ENCODE measurements at places on chromosomes 6 and 20.
A peak's percentile ranks its signal among the peaks of the same experiment; 100 is the strongest.

DNA sequence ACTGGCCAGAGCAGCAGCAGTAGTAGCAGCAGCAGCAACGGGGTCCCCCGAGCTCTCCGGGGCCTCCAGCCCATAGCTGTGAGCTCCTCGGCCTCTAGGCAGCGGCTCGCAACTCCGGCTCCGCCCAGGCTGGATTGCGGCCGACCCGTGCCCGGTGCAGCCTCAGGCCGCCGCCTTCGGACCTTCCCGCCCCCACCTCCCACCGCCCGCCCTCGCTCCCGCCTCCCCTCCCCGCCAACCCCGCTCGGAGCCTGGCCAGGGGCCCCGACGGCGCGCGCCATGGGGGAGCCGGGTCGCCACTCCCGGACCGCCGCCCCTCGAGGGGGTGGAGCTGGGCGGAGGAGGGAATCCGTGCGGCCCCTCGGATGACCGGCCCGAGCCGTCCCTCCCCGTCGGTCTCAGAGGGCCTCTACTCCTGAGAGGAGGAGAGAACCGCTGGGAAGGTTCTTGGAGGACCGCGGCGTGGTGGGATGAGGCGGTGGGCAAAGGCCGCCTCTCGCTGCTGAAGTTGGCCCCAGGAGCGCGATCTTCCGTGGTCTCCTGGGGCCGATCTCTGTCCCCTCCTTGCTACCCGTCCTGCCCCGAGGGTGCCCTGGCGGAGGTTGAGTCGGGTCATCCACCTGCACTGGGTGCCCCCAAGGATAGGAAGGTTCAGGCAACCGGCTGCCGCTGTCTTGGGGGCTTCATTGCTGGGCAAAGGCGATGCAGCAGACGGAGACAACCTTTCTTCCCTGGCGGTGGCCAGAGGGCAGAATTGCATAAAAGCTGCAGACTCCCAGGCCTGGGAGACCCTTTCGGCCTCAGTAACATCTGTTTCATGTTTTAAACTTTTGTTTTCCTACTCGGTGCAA, at the start of gene ADAM33:
Gene ADAM33 (minus strand): TSS at position 80 of the 851 bp plus-strand sequence. CDS start 6 bp downstream, at position 74.
- H3K36me3 ChIP-seq = no peaks in the 10 kb centered on the region
- DNase-seq = no peak
- H3K4me3 ChIP-seq = no peak within 1 kb of the TSS
- no peaks in the 10 kb centered on the region for H3K4me1 ChIP-seq
- H3K27me3 ChIP-seq = peaks cover 19% of the 10 kb centered on the region

- peaks cover 26% of the 10 kb centered on the region for H3K4me1 ChIP-seq
- peak overlapping the region; percentile 69 for H3K27ac ChIP-seq
- H3K27me3 ChIP-seq = no peaks in the 10 kb centered on the region
- H3K36me3 ChIP-seq = no peaks in the 10 kb centered on the region
- peak overlapping the region; percentile 76 for H3K4me3 ChIP-seq
Observed at GRCh38 chr20:37344506-37345338, 1.2 kb upstream of the SRC start.

DNA sequence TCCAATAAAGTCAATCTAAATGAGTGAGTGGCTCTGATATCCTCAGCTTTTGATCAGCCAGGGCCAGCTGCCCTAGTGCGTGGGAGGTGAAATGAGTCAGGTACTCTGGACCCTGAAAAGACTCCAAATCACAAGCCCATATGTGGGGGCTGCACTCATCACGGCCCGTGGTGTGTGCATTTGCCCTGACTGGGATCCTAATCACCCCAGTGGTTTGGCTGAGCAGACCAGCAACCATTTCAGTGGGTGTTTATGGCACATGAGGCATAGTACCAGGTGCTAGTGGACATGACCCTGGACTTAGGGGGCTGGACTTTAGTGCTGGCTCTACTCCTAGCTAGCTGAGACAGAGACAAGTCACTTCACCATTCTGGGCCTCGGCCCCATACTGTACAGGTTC, 39.4 kb downstream of the SCML4 start:
- peaks cover 58% of the 10 kb centered on the region for H3K27me3 ChIP-seq
- H3K4me3 ChIP-seq = no peak overlapping the region
- H3K4me1 ChIP-seq = no peaks in the 10 kb centered on the region
- no peaks in the 10 kb centered on the region for H3K36me3 ChIP-seq
- no peak overlapping the region for H3K27ac ChIP-seq

GRCh38 chr6:135994857-135995544, 143.5 kb downstream of the PDE7B start:
- no peaks in the 10 kb centered on the region for H3K27me3 ChIP-seq
- no peak for DNase-seq
- H3K27ac ChIP-seq = no peak overlapping the region
- H3K4me3 ChIP-seq = no peak overlapping the region

DNA sequence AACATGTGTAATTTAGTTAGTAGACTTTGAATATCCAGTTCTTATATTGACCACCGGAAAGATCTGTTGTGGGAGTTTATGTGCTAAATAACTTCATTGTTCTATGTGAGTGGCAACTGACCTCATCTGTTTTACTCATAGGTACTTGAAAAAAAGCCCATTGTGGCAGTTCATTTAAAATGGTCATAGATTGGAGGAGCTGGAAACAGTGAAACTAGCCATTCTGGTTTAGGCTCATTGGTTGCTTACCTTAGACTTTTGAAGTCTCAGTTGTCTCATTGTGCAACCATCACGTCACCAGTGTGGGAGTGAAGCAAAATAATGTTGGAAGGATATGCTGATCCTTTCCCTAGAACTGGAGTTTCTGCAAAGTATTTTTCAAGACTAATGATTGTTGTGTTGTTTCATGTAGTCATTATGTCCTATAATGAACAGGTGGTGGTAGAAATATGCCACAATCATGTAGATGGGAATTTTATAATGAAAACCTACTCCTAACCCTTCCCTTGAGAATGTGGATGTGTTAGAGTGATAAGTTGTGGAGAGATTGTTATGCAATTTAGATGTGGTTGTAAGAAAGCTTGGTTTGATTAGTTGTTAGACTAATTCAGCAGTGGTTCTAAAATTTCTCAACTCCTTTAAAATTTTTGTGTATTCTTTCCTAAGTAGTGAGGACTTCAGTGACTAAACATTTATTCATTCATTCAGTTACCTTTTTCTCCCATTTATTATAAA, 18.3 kb downstream of the DSP start:
- no peak for DNase-seq
- H3K4me1 ChIP-seq = no peaks in the 10 kb centered on the region
- H3K27me3 ChIP-seq = no peaks in the 10 kb centered on the region
- no peak overlapping the region for H3K4me3 ChIP-seq
- no peaks in the 10 kb centered on the region for H3K36me3 ChIP-seq

DNA sequence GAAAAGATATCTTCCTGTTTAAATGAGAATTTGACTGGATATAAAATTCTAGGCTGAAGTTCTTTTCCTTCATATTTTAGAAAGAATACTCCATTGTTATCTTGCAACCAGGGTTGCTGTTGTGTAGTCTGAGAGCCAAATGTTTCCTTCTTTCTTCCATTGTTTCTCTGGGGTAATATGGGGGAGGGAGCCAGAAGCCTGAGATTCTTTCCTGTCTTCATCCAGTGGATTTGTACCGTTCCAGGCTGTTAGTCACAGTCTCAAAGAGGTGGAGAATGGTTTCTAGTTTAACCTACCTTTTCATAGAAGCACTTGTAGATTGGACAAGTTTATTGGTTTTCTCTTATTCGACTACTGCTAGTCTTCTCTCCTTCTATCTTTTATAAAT, 6.1 kb upstream of the ULBP3 start:
- peaks cover 27% of the 10 kb centered on the region for H3K4me1 ChIP-seq
- H3K4me3 ChIP-seq = no peak overlapping the region
- H3K27me3 ChIP-seq = no peaks in the 10 kb centered on the region

DNA sequence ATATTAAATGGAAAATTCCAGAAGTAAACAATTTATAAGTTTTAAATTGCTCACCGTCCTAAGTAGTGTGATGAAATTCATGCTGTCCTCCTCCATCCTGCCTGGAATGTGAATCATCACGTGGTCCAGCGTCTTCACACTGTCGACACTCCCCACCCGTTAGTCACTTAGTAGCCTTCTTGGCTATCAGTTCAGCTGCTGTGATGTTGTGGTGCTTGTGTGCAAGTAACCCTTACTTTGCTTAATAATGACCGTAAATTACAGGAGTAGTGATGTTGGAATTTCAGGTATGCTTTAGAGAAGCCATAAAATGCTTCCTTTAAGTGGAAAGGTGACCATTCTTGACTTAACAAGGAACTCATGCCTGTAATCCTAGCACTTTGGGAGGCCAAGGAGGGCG, 25.2 kb downstream of the RIOK1 start:
- no peak overlapping the region for H3K27ac ChIP-seq
- peaks cover 10% of the 10 kb centered on the region for H3K36me3 ChIP-seq
- H3K4me1 ChIP-seq = no peaks in the 10 kb centered on the region
- DNase-seq = peak; percentile 37
- no peaks in the 10 kb centered on the region for H3K27me3 ChIP-seq

GRCh38 chr6:139448998-139449610, 74.7 kb upstream of the CITED2 start:
- no peak overlapping the region for H3K4me3 ChIP-seq
- no peaks in the 10 kb centered on the region for H3K36me3 ChIP-seq
- H3K27ac ChIP-seq = no peak overlapping the region
- H3K27me3 ChIP-seq = no peaks in the 10 kb centered on the region
- no peak for DNase-seq

- H3K27me3 ChIP-seq = no peaks in the 10 kb centered on the region
- peaks cover 26% of the 10 kb centered on the region for H3K4me1 ChIP-seq
- H3K4me3 ChIP-seq = no peak overlapping the region
- no peaks in the 10 kb centered on the region for H3K36me3 ChIP-seq
- no peak overlapping the region for H3K27ac ChIP-seq
Observed at GRCh38 chr6:142942805-142943227, 2.2 kb downstream of the HIVEP2 start.

DNA sequence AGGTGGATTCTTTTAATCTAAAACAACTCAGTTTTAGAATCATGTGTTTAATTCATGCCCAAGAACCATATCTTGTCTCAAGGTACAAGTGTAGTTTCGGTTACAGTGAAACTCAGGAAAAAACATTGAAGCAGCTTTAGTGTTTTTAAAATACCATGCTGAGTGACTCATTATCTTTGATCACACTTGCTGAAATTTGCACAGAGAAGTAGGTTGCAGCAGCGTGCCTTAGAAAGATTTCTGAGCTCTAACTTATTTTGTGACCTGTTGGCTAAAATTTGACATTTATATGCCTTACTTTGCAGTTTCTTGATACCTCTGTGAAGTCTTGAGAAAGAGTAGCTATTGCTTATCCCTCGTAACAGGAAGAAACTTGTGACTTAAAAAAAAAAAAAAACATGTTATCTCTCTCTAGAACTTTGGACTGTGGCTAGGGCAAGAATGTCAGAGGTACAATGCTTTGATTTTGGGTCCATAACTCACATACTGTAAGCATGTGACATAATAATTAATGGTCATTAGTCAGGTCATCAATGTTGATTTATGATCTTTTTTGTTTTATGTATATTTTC, 34.5 kb upstream of the FUCA2 start:
- no peak overlapping the region for H3K27ac ChIP-seq
- DNase-seq = no peak
- no peaks in the 10 kb centered on the region for H3K4me1 ChIP-seq
- no peaks in the 10 kb centered on the region for H3K27me3 ChIP-seq
- H3K36me3 ChIP-seq = no peaks in the 10 kb centered on the region

- no peaks in the 10 kb centered on the region for H3K36me3 ChIP-seq
- H3K27me3 ChIP-seq = no peaks in the 10 kb centered on the region
- H3K4me1 ChIP-seq = peaks cover 46% of the 10 kb centered on the region
- H3K4me3 ChIP-seq = no peak overlapping the region
- H3K27ac ChIP-seq = no peak overlapping the region
Observed at GRCh38 chr6:37551446-37551845, 51.8 kb upstream of the CCDC167 start.

DNA sequence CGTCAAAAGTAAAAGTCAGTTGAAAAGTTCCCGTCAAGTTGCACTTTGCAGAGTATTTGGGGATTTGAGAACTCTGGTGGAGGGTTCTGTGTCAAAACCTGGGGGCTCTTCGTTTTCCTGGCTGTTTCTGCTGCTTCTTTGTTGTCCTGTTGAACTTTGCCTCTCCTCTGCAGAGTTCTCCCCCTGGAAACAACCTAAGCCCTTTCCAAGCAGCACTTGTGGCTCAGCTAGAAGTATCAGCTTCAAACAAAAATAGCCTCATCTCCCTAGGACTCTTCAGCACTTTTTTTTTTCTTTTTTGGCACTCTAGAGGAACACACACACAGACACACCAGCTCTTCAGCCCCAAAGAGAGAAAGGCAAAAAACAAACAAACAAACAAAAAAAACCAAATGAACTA, at the start of gene TRDN:
Gene TRDN (minus strand): TSS at position 169 of the 400 bp plus-strand sequence. CDS start 175 bp downstream, outside the sequence.
- no peak for DNase-seq
- H3K36me3 ChIP-seq = no peaks in the 10 kb centered on the region
- H3K27me3 ChIP-seq = no peaks in the 10 kb centered on the region
- H3K27ac ChIP-seq = no peak within 1 kb of the TSS
- no peaks in the 10 kb centered on the region for H3K4me1 ChIP-seq

GRCh38 chr6:151385177-151385576, 6.2 kb downstream of the ZBTB2 start:
- H3K4me3 ChIP-seq = no peak overlapping the region
- no peaks in the 10 kb centered on the region for H3K27me3 ChIP-seq
- H3K27ac ChIP-seq = no peak overlapping the region
- H3K36me3 ChIP-seq = peaks cover 4% of the 10 kb centered on the region
- H3K4me1 ChIP-seq = peaks cover 19% of the 10 kb centered on the region
- DNase-seq = no peak

GRCh38 chr6:13422681-13423221, 64.6 kb downstream of the GFOD1 start:
- H3K27me3 ChIP-seq = no peaks in the 10 kb centered on the region
- no peaks in the 10 kb centered on the region for H3K36me3 ChIP-seq
- no peak for DNase-seq

GRCh38 chr6:151804585-151805285, 2.7 kb upstream of the ESR1 start:
- H3K36me3 ChIP-seq = no peaks in the 10 kb centered on the region
- H3K27me3 ChIP-seq = no peaks in the 10 kb centered on the region
- H3K4me1 ChIP-seq = 0 out of 2 replicates have a peak, but pooled peaks cover 3% of the 10 kb centered on the region
- H3K4me3 ChIP-seq = no peak overlapping the region
- no peak overlapping the region for H3K27ac ChIP-seq
- DNase-seq = no peak

DNA sequence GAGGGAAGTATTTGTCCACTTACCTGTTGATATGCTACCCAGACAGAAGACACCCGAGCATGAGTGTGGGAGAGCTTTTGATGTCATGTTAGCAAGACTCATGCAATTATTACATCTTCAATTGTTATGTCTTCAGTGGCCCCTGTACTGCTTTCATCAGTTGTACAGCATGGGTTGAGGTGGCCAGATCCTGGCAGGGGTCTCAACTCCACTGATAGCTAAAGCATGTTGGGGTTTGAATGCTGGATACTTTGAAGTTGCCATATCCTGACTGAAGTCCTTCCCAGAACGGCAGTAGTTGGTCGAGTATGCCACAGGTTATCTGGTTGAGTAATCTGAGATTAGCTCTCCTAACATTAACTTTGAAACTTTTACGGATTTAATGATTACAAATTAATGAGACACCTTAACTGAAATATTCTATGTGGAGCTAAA, 46.7 kb downstream of the LRRN4 start:
- no peaks in the 10 kb centered on the region for H3K36me3 ChIP-seq
- no peak overlapping the region for H3K27ac ChIP-seq
- peak overlapping the region; percentile 97 for H3K4me3 ChIP-seq
- peaks cover 29% of the 10 kb centered on the region for H3K4me1 ChIP-seq
- H3K27me3 ChIP-seq = no peaks in the 10 kb centered on the region
